ENCODE measurements at places on chromosomes 6 and 20.
A peak's percentile ranks its signal among the peaks of the same experiment; 100 is the strongest.

GRCh38 chr20:2708665-2709064 lies 16.1 kb downstream of the EBF4 start:
- no peak for DNase-seq

DNA sequence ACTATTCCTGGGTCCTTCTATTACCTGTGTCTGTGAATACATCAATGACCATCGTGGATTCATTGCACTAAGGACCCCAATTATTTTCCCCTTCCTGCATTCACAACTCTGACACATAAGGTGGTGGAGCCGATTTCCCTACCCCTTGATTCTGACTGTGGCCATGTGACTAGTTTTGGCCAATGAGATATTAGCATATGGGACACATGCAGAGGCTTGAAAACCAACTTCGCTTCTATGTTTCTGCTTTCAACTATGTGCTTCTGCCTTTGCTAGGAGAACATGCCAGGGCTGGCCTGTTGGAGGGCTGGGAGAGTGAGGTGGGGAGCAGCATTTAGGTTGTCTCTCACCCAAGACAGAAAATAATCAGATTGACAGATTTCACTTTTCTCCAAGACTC lies 483.1 kb upstream of the JAG1 start:
- no peak for DNase-seq

- DNase-seq: no peak
Observed at GRCh38 chr20:47934761-47935160, 149.5 kb upstream of the SULF2 start.

- DNase-seq: no peak
Observed at GRCh38 chr6:70176842-70177550, 125.9 kb downstream of the COL9A1 start.

GRCh38 chr6:42451333-42452170 lies at the start of gene TRERF1:
Gene TRERF1, minus strand, starts transcription at chr6:42451926. Its CDS starts 182,336 bp downstream, at chr6:42269590.
- DNase-seq: peak; percentile 15

GRCh38 chr6:78380541-78380940 lies 486.8 kb upstream of the IRAK1BP1 start:
- DNase-seq: no peak

GRCh38 chr6:138397128-138398122 lies 6.6 kb upstream of the HEBP2 start:
- DNase-seq: no peak

GRCh38 chr20:57894522-57894921 lies 184.7 kb upstream of the PMEPA1 start:
- DNase-seq: no peak

DNA sequence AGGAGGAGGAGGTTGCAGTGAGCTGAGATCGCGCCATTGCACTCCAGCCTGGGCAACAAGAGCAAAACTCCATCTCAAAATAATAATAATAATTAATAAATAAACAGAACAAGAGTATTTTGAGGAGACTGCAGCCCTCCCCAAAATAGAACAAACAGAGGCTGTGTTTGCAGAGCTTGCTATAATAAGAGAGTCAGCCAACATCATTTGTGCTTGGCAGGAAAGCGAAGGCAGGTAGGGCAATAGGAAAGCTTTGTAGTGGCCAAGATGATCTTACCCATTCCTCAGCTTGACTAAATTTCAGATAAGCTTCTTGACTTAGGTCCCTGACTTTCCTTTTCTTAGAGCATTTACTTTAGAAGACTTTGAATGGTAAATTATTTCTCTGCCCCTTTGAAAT lies 6.7 kb downstream of the C6orf141 start:
- DNase-seq: no peak

DNA sequence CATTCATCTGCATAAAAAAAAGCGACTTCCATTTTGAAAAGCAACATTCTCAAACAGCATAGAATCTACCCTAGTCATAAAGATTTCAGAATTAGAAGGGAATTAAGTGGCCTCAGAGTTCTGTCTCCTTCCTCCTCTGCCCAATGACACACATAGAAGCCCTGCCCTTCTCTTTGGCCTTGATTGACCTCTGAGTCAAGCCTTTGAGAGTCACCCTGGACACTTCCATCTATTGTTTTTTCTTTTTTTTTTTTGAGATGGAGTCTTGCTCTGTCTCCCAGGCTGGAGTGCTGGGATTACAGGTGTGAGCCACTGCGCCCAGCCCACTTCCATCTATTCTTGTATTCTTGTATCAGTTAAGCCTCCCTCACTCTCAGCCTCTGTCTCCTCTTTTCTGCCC lies 44.8 kb upstream of the CTNNBL1 start:
- no peak for DNase-seq

DNA sequence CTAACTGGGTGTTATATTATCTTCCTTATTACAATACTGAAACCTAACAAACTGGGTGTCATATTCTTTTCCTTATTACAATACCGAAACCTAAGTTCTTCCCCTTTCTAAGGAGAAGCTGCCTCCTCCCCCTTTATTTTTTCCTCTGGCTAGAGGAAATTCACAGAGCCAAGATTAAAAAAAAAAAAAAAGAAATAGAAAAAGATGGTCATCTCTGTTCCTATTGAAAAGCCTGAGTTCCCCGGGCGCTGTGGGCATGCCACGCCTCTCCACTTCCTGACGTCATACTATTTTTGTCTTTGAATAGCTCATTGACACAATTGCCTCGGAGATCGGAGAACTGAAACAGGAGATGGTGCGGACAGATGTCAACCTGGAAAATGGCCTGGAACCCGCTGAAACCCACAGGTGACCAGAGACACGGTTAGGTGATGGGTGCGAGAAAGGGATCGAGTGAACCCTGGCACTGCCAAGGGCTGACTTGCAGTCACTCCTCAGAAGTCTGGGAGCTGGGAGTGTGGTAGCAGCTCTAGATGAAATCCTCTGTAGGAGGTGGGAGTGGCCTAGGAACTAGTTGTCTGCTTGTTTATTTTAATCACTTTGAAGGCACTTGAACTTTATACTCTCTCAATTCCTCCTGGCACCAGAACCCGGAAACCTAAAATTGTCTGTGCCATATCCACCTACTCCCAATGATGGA lies 82.2 kb upstream of the NAA20 start:
- no peak for DNase-seq

DNA sequence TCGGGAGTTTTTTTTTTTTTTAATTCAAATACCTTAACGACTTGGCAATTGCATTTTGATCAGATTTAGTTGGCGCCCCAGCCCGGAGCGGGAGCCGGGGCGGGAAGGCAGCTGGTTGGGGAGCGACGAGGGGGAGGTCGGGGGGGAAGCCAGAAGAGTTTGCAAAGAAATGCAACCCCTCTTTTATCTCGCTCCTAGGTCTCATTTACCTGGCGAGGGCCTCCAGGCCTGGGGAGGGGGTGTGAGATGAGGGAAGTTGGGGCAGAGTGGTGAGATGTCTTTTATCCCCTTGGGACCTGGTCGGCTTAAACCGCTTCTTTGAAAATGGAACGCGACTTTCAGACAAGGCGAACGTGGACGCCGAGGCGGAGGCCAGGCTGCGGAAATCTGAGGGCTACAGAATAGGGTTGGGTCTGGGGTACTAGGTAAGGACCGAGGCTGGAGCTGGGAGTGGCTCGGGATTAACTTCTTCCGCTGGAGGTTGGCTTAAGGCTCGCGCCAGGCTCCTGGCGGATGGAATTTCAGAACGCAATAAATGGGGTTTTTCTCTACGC lies 40.3 kb downstream of the NCR2 start:
- no peak for DNase-seq

DNA sequence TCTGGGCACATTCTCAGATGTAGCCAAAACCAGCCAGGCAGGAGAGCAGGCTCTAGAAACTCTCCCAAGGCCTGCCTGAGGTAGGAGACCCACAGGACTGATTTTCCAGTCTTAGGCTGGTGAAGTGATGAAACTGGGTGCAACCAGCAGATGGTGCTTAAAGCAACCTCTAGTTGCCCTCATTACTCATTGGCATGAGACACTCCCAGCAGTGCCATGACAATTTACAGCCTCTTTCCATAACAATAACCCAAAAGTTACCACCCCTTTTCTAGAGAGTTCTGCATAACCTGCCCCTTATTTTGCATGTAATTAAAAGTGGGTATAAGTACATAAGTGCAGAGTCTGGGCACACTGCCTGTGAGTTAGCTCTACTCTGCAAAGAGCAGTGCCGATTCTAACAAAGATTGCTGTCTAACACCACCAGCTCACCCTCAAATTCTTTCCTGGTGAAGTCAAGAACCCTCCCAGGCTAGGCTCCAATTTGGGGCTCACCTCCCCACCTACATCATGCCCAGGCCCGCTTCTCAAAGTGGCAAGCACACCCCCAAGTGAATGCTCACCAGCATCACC lies 14.4 kb upstream of the GPR6 start:
- no peak for DNase-seq

- no peak for DNase-seq
Observed at GRCh38 chr6:167113047-167113754, 9.7 kb upstream of the CCR6 start.

DNA sequence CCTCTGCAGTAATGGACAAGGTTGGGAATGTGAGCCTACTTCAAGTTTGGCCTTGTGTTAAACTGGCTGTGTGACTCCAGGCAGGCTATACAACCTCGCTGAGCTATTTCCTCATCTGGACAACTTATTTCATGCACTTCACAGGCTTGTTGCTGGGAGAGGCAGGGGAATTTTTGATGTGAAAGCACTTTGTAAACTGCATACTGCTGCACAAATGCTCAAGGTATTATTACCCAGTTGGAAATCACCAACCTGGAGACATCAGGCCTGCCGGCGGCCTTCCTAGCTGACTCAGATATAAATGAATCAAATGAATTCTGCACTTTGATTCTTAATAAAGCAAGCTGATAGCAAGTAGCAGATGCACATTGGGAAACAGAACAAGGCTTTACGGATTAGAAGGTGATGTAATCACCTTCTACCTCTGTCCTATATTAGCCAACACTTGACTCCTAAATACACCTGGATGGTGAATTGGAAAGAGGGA lies 10.1 kb downstream of the JARID2 start:
- no peak for DNase-seq

DNA sequence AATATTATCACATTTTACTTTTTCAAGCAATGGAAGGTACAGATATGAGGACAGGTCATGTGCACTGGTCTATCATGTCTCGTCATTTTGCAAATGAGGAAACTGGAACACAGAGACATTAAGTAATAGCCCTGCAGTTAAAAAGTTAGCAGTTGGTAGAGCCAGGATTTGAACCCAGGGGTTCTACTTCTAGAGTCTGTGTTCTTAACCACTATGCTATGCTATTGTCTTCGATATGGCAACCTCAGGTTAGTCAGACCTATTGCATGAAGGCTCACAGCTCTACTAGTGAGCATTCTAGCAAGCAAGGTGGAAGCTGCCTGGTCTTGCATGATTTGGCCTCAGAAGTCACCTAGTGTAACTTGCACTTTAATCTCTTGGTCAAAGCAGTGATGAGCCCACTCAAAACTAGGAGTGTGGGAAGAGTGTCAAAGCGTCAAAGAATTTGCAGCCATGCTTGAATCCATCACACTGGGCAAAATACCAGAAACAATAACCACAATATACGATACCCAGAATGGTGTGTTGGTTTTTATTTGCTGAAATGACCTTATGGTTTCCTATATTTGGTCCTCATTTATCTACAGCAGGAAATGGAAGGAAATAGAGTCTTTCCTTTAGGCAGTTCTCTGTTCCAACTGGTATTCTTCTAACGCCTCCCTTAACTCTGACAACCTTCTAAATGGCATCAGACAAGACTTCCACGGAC lies 20.4 kb upstream of the BMP2 start:
- DNase-seq: no peak

- DNase-seq: no peak
Observed at GRCh38 chr6:53333439-53334408, 15.0 kb downstream of the ELOVL5 start.

GRCh38 chr6:105892577-105893262 lies 193.4 kb upstream of the PRDM1 start:
- no peak for DNase-seq

DNA sequence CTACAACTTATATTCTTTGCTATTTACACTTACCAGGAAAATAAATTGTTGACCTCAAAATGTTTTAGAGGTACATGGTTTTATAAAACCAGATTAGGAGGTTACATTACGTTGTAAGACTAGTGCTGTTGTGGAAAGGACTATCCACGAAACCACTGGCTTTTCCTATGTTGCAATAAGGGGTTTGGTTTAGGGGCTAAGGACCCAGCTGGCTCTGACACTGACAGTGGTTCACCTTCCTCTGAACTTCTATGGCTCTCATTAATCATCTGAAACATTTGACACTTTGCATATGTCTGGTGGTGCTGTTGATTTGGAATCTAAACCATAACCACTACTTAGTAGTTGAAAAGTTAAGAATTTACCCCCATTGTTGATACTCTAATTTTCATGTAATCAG lies 186.7 kb downstream of the NKAIN2 start:
- no peak for DNase-seq

DNA sequence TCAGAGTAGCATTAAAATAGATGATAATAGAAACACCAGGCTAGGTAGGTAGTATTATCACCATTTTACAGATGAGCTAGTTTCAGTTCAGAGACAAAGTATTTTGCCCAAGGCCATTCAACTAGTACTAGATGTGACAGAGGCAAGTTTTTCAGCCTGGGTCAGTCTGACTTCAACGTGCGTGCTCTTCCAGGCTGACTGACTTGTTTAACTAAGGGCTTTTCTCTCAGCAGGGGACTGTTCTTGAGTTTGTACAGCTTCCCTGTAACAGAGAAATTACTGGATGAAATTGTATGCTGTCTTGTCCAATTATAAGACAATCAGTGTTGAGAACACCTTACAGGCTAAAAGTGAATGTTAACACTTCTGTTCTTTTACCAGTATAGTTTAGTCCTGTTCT lies 333.5 kb upstream of the MAN1A1 start:
- DNase-seq: no peak

DNA sequence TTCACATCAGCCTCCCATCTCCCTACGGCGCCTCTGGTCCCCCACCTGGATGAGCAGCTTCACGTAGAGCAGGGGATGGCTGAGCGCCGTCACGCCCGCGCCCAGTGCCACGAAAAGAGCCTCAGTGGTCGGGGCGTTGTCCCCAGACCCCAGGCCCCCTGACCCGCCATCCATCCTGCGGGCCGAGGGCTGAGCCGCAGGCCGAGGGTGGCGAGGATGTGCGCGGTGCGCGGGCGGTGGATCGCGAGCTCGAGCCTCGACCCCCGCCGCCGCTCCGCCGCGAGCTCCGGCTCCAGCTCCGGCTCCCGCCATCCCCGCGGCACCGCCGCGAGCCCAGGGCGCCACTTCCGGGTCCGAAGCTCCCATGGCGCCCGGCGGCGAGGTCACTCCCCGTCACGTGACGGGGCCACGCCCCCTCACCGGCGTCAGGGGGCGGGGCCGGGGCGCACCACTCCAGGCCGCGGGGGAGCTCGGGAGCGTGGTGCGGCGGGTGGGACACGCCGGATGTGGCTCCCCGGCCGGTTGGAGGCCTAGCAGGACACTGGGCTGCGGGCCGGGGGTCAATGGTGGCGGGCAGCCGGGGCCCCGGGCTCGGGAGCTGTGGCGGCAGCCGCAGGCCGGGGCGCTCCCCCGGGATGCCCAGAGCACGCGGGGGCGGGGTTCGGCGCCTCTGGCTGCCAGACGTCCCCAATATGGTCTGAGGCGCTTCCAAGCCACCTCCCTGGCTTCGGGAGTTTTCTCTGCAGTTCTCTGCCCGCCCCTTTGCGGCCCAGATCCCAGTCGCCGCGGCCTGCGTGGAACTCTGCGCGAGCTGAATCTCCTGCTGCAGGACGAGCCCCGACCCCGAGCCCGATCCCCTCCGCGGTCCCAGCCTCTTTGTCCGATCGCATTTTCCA lies at the start of gene MTCH1:
Gene MTCH1, minus strand, starts transcription at position 389 of the 896 bp plus-strand sequence. Its CDS starts 23 bp downstream, at position 366.
- peak; percentile 75 for DNase-seq
